Activated CD4-positive, CD25-positive, alpha-beta regulatory T cell treated with anti-CD3 and anti-CD28 coated beads, Interleukin-2, amount 50 U/mL, for 72 hours (primary cell): ENCODE measurements at places on chromosomes 4 and X.

GRCh38 chr4:103150677-103151076, 47.5 kb downstream of the CENPE start:
- DNase-seq = no peak

GRCh38 chr4:122577808-122578781, 42.8 kb downstream of the IL21 start:
- DNase-seq = peak; percentile 45

DNA sequence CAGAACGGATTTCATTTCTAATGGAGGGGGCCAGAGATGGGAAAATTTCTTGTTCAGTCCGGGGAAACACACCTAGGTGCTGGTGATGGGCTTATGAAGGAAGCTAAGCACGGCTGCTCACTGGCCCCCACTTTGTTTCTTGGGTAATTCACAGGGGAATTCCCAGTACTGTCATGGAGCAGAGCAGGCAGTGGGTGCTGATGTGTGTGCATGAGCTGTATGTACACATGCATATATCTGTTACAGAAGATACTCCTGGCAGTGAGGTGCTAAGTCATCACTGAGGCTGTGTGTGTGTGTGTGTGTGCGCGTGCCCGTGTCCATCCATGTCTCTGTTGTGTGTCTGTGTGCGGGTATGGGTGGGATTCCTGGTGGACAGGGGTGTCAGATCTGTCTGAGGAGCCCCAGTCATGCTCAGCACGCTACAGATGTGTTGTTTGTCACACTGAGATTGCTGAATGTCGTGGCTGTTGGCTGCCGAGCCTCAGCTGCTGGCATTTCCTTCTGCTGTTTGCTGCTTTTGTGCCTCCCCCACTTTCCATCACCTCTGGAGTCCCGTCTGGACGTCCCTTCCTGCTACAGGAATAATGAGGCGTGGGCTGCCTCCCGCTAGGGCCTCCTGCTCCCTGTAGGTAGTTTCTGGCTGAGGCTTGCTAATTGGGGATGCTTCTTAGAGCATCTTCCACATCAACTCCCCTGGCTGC, 53.3 kb downstream of the JADE1 start:
- DNase-seq = no peak

GRCh38 chr4:102791318-102791835, 30.6 kb upstream of the MANBA start:
- no peak for DNase-seq

- no peak for DNase-seq
Observed at GRCh38 chr4:114400531-114400930, 198.1 kb upstream of the UGT8 start.

DNA sequence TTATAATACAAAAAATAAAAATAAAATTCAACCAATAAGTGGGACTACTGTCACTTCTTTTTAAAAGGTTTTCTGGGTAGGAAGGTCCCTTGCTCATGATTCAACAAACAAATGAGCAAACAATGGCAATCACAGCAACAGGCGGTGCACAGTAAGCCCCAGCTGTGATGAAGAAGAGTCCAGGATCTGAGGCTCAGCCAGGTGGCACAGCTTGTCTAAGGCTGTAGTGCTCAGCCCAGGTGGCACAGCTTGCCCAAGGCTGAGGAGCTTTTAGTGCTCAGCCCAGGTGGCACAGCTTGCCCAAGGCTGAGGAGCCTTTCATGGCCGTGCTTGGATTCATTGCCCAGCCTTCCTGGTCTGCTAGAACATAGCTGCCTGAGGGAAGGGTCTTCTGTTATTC, 75.0 kb downstream of the ZFYVE28 start:
- DNase-seq = no peak

DNA sequence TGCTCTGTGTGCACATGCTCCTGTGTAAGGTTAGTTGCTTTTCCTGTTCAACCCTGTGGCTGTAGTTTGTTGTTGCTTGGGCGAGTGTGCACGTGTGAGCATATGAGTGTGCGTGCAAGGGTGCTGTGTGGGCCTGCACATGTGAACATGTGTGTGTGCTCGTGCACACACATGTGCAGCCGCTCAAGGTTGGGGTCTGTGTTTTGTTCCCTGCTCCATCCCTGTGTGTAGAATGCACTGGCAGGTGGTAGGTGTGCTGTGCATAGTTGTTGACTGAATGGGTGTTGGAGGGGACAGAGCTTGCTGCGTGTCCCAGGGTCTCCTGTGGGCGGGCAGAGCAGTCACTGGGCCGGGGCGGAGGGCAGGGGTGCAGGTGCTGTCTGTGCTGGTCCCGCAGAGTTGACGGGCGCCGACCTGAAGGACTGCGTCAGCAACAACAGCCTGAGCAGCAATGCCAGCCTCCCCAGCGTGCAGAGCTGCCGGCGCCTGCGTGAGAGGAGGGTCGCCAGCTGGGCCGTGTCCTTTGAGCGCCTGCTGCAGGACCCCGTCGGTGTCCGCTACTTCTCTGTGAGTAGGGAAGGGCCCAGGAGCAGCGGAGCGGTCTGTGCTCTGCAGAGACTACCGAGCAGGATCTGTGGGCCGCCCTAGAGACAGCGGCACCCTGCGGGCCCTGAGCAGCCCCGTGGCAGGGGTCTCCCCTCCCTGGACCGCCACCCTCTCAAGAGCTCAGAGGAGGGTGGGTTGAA, 27.9 kb upstream of the HGFAC start:
- no peak for DNase-seq

GRCh38 chr4:25837107-25837506, 25.7 kb downstream of the SEL1L3 start:
- DNase-seq = no peak

- no peak for DNase-seq
Observed at GRCh38 chr4:152351080-152351479, 184.8 kb downstream of the FBXW7 start.

- no peak for DNase-seq
Observed at GRCh38 chr4:123104310-123105025, 182.1 kb upstream of the NUDT6 start.

DNA sequence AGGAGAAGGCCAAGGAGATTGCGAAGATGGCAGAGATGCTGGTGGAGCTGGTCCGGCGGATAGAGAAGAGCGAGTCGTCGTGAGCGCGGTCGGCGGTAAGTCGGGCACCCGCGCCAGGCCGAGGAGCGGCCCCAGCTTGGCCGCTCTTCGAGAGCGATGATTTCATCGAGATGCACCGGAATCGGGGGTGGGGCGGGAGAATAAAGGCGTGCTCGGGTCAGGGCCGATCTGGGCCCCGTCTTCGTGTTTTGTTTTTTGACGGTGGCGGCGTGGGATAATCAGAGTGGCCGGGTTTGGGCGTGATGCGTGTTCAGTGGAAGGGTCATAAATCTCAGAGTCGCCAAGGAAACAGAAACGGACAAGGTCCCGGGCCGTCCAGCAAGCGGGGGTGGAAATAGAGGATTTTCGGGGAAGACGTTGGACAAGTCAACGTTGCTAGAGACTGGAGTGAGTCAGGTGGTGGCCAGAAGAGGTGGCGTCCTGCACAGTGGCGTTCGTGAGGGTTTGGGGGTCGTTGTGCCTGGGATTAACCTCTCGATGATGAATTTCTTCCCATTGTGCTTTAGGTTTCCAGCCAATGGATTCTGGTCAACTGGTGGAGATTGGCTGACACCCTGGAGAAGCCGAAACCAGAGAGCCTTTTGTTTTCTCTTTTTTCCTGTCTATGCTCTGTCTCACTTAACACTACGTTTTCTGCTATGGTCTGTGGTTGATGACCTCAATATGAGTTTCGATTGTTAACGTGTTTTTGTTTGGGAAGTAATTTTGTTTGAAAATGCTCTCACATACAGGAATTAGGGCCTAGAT, 882 bp downstream of the MRFAP1 start:
- DNase-seq = peak; percentile 64

DNA sequence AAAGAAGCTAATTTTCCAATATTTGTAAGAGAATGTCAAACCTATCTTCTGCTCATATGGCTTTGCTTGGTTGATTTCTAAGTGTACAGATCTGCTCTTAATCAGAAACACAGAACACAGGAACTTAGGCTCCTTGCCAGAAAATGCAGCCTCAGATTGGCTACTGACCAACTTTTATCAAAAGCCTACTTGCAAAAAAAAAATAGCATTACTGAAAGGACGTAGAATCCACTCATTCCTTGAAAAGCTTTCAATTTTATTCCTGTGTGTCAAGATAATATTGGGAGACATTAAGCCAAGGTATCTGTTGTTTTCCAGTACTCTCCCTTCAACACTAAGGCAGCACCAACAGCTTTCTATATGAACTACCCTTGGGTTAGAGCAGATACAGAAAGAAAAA, 127.6 kb upstream of the INTU start:
- DNase-seq = no peak

DNA sequence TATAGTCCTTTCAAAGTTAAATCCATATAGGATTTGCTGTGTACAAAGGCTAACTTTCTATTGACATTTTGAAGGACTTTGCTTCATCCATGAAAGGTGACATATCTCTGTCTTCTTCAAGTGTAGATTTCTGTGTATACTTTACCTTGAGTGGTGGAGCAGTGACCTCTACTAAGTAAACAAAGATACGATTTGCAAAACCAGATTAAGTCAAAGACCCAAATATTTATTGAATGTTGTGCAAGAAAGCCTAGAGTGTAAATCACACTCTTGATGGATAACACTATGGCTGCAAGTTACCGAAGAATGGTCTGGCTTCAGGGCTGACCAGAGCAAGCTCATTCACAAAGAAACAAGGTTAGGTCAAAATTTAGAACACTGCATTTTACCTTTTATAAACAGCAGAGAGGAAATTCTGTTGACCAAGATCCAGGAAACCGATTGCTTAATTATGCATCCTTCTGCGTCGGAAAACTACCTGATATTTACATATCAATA, 5.4 kb upstream of the FGG start:
- no peak for DNase-seq

- DNase-seq = no peak
Observed at GRCh38 chrX:43868791-43869190, 13.5 kb downstream of the MAOB start.

DNA sequence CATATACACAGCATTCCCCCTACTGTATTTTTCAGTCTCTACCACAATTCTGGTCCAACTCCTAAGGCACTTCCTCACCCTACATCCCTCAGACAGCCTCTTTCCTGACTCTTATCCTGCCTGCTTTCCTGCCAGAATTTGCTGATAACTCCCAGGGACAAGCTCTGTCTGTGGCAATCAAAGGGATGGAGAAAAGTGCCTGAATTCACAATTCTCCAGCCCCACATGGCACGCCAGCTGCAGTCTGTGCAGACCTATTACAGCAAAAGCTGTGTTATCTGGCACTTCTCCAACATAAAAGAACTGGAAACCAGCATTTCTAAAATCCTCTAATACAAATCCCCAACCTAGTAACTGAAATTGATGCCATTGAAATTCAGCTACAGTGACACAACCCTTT, 404.8 kb downstream of the KLHL13 start:
- no peak for DNase-seq

- DNase-seq = no peak
Observed at GRCh38 chr4:2396781-2397368, 21.6 kb downstream of the ZFYVE28 start.

- DNase-seq = no peak
Observed at GRCh38 chr4:188092824-188093223, 16.6 kb downstream of the TRIML2 start.

- DNase-seq = no peak
Observed at GRCh38 chrX:143648705-143649104, 12.8 kb upstream of the SLITRK4 start.

DNA sequence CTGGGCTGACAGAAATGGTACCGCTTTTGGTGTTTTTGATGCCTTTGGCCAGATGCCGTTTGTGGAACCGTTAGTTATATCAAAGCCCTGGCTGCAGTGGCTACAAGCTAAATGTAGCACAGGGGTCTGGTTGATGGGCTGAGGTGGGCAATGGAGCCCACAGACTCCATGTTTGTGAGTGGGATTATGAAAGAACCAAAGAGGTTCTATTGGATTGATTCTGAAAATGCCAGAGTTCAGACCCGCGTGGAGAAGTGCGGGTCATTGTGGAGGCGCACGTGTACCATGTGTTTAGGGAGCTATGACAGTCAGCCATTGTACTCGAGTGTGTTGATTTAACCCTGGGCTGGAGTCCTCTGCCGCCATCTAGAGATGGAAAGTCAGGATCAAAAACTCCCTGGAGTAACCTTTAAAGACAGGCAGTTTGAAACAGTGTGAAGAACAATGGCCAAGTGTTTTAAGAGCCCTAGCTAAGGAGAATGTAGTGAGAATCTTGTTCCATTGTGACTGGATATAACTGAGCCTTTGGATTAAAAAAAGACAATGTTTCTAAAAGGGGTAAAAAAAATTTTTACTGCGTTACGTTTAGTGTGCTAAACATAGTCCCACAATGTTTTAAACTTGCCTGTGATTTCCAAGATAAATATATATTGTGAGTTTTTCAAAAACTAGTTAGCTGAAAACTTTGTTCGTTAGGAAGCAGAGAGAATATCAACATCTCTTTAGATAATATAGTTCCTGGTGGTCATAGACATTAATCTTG, 12.7 kb downstream of the ART3 start:
- no peak for DNase-seq

- DNase-seq = no peak
Observed at GRCh38 chr4:4752025-4752424, 107.4 kb upstream of the MSX1 start.

- no peak for DNase-seq
Observed at GRCh38 chr4:93478805-93479204, 349.7 kb upstream of the ATOH1 start.

DNA sequence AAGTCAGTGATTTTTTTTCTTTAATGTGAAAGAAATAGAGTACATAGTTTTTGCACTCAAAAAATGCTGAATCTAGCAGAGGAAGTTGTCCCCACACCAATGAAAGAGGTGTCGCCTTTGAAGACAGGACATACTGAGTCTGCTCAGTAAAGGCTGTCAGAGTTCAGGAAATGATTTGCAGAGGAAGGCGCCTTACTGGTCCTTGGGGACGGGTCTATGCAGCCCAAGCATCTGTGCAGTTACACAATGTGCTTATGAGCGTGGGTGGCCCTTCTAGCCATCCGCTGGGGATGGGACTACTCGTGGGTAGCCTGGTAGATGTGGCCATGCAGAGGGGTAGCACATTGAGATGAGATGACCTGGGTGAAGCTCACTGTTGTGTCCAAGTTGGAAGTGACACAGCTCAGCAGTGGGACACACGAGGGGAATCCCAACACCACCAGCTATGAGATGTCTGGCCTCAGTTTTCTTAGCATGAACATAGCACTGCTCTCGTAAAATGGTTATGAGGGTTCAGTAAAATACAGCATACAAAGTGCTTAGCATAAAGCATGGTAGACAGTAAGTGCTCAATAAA, 116.5 kb upstream of the RBPJ start:
- no peak for DNase-seq

- DNase-seq = no peak
Observed at GRCh38 chrX:38985375-38985774, 184.1 kb downstream of the MID1IP1 start.

DNA sequence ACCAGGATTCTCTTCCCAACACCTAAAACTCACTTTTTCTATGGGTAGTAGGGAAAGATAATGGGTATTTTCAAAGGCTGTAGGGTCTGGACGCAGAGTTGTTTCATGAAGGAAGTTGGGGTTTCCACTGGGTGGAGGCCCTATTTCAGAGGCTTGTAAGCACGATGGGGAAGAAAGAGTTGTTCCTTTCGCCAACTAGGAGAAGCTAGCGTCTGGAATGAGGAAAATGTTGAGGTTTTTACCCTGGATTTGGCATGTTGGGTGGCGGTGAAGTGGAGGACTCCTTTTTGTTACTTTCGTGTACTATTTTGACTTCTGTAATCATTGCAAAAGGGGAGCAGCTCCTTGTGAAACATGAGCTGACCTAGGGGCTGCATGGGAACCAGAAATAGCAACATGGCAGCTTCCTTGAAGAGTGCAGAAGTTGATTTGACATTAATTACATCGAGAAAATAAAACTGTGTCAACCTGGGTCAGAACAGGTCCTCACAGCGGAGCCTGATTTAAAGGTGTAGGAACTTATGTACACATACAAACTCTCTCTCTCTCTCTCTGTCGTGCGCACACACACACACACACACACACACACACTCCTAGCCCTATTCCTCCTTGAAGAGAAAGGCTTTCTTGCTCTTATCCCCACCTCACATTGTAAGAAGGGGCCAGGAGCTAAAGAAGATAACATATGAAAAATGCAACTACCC, 19.1 kb downstream of the VSIG4 start:
- DNase-seq = no peak
